ENCODE measurements at places on chromosomes 5 and 9. TPM values are rescaled to one million over a fixed set of nuclear protein-coding genes. Genes with fewer than 3 reads are reported as not detected.

ORM1 gene
- 0.18 TPM for total RNA-seq

SPATA6L gene
- 0.28 TPM for total RNA-seq

PAX5 gene
- not detected for total RNA-seq

BHMT2 gene
- 0.56 TPM for total RNA-seq

PNPLA7 gene
- total RNA-seq = under 0.01 TPM

TSTD2 gene
- total RNA-seq = 18.3 TPM

DNA sequence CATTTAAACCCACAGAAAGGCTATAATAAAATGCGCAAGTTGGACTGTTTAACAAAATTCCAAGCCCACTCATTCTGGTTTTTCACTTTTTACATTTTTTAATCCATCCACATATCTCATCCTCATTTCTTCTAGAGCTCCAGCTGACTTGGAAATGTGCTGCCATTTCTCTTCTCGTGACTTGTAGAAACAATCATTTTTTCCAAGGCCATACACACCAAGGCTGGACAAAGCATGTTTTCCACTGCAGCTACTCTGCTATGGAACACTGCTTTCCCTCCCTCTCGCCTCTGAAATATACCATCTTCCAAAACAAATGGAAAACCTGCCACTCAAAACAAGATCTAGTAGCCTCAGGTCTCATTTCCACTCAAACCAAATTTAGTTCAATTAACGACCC lies 141.1 kb downstream of the ESM1 start:
- no peaks in the 10 kb centered on the region for H3K27me3 ChIP-seq
- peak overlapping the region; percentile 89 for H3K27ac ChIP-seq
- DNase-seq = no peak
- H3K36me3 ChIP-seq = no peaks in the 10 kb centered on the region
- no peak overlapping the region for H3K4me3 ChIP-seq

- H3K36me3 ChIP-seq = no peaks in the 10 kb centered on the region
- DNase-seq = no peak
- no peak overlapping the region for H3K27ac ChIP-seq
- H3K4me3 ChIP-seq = no peak overlapping the region
- H3K4me1 ChIP-seq = no peaks in the 10 kb centered on the region
- H3K27me3 ChIP-seq = no peaks in the 10 kb centered on the region
Measured at GRCh38 chr5:35146406-35146805, 83.9 kb downstream of the PRLR start.

GRCh38 chr9:5786370-5787127 lies 46.4 kb downstream of the ERMP1 start:
- DNase-seq = peak; percentile 61
- no peaks in the 10 kb centered on the region for H3K27me3 ChIP-seq
- H3K4me1 ChIP-seq = peaks cover 9% of the 10 kb centered on the region
- H3K36me3 ChIP-seq = peaks cover 1% of the 10 kb centered on the region

GRCh38 chr5:145162626-145163025 lies 672.5 kb downstream of the PRELID2 start:
- no peak for DNase-seq
- H3K4me1 ChIP-seq = peaks cover 4% of the 10 kb centered on the region
- H3K36me3 ChIP-seq = no peaks in the 10 kb centered on the region

- H3K36me3 ChIP-seq = no peaks in the 10 kb centered on the region
- peak; percentile 86 for DNase-seq
- no peak overlapping the region for H3K4me3 ChIP-seq
- H3K27me3 ChIP-seq = no peaks in the 10 kb centered on the region
- 0 out of 2 replicates have a peak overlapping the region, but pooled peaks have one; percentile 15 for H3K27ac ChIP-seq
Measured at GRCh38 chr5:69213513-69214215, 21.0 kb upstream of the CDK7 start.
